ENCODE measurements at places on chromosomes 11 and 22.
A peak's percentile ranks its signal among the peaks of the same experiment; 100 is the strongest.

- DNase-seq = no peak
Observed at GRCh38 chr11:115255006-115255762, 249.0 kb downstream of the CADM1 start.

DNA sequence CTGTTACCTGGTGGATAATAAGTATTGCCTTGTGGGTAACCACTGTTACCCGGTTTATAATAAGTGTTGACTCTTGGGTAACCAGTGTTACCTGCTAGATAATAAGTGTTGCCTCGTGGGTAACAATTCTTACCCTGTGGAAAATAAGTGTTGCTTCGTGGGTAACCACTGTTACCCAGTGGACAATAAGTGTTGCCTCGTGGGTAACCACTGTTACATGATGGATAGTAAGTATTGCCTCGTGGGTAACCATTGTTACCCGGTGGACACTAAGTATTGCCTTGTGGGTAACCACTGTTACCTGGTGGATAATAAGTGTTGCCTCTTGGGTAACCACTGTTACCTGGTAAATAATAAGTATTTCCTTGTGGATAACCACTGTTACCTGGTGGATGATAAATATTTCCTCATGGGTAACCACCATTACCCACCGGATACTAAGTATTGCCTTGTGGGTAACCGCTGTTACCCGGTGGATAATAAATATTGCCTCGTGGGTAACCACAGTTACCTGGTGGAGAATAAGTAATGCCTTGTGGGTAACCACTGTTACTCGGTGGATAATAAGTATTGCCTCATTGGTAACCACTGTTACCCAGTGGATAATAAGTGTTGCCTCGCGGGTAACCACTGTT, 8.7 kb upstream of the NXPE4 start:
- no peak for DNase-seq

GRCh38 chr22:47166446-47167016, 404.1 kb downstream of the TBC1D22A start:
- peak; percentile 63 for DNase-seq

GRCh38 chr11:34501500-34501899, 12.1 kb downstream of the ELF5 start:
- no peak for DNase-seq

DNA sequence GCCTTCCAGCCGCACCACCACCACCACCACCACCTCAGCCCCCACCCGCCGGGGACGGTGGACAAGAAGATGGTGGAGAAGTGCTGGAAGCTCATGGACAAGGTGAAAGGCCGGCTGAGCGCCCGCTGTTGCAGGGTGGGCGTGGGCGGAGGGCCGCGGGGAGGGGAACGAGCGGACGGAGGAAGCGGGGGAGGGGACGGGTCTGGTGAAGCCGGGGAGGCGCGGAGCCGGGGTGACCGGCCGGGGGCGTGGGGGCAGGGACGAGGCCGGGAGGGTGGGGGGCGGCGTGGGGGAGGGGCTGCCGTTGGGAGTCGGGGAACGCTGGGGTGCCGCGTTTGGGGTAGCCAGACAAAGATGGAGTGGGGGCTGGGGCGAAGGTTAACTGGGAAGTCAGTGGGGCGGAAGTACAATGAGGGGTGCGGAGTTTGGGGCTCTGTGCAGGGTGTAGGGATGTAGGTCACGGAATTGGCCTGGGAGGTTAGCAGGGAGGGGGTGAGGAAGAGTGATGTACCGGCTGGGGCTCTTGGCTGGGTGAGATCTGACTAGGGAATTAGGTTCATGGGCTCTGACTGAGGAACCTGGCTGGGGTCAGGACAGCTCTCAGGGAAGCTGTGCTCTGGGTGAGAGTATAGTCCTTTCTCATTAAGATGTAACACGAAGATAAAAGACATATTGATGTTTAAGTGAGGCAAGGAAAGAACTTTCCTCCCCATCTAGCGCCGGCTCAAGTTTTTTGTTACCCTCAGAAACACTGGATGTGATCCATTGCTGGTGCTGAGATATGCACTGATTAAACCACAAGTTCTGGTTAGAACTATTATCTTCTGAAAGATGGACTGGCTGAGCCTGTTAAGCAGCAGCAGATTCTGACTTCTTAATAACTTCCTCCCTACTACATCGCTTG, 624 bp downstream of the CBL start:
- DNase-seq = peak; percentile 84

DNA sequence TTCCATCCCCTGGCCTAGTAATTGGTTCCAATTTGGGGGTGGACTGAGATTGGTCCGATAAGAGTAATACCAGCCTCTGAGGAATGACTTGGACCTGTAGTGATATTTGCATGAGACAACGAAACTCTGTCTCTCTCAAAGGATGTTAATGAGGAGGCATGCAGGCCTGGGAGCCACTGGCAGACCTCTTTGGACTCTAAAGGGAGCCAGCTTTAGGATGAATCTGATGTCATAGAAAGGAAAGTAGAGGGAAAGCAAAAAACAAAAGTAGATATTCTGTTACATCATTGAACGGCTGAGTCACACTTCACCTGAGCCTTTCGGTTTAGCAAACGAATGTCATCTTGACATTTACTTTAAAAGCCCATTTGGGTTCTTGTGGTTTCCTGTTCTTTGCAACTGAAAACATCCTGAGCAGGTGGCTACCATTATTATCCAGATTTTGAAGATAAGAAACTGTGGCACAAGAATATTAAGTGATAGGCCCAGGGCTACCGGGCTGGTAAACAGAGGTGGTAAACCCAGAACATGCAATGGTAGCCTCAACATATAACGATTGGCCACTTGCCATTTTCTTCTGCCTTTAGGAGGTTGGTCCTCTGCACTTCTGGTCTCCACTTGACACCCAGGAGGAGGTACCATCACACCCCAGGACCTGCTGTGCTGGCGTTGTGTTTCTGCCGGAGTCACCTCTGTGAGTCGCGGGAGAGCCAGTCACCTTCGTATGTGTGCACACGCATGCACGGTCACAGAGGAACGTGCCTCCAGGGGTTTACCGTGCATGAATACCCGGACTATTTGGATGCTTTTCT, 42.7 kb downstream of the RTL6 start:
- DNase-seq = no peak

DNA sequence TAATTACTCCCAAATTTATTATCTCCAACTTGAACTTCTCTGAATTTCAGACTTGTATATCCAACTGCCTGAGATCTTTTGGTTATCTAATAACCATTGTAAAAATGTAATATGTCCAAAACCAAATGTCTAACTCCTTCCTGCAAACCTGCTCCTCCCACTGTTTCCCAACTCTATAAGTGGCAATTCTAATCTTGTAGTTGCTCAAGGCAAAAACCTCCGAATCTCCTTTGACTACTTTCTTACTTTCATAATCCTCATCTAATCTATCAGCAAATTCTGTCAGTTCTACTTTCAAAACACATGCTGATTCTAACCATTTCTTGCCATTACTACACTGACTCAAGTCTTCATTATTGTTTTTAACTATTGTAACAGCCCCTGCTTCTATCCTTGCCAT, 55.7 kb downstream of the FAM168A start:
- no peak for DNase-seq

DNA sequence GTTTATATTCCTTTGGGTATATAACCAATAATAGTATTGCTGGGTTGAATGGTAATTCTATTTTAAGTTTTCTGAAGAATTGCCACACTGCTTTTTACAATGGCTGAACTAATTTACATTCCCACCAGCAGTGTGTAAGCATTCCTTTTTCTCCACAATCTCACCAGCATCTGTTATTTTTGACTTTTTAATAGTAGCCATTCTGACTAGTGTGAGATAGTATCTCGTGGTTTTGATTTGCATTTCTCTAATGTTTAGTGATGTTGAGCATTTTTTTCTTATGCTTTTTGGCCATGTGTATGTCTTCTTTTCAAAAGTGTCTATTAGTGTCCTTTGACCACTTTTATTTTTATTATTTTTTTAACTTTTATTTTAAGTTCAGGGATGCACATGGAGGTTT, 275.3 kb downstream of the METTL15 start:
- DNase-seq = no peak

- DNase-seq = no peak
Observed at GRCh38 chr11:66849501-66850234, 6.4 kb downstream of the RCE1 start.

DNA sequence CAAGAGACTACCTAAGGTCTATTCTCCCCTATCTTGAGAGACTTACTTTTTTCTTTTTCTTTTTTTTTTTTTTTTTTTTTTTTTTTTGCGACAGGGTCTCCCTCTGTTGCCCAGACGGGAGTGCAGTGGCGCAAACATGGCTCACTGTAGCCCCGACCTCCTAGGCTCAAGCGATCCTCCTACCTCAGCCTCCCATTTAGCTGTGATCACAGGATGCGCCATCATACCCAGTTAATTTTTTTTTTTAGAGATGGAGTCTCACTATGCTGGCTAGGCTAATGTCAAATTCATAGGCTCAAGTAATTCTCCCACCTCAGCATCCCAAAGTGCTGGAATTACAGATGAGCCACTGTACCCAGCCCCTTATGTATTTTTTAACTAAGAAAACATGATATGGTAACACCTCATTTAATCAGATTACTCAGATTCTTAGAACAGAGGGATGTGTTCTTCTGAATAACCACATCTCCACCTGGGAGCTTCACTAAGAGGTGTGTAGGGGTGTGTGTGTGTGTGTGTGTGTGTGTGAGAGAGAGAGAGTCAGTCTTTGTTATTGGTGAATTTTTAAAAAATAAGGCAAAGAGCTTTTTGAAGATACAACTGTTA, 102.9 kb downstream of the USP35 start:
- DNase-seq = no peak

DNA sequence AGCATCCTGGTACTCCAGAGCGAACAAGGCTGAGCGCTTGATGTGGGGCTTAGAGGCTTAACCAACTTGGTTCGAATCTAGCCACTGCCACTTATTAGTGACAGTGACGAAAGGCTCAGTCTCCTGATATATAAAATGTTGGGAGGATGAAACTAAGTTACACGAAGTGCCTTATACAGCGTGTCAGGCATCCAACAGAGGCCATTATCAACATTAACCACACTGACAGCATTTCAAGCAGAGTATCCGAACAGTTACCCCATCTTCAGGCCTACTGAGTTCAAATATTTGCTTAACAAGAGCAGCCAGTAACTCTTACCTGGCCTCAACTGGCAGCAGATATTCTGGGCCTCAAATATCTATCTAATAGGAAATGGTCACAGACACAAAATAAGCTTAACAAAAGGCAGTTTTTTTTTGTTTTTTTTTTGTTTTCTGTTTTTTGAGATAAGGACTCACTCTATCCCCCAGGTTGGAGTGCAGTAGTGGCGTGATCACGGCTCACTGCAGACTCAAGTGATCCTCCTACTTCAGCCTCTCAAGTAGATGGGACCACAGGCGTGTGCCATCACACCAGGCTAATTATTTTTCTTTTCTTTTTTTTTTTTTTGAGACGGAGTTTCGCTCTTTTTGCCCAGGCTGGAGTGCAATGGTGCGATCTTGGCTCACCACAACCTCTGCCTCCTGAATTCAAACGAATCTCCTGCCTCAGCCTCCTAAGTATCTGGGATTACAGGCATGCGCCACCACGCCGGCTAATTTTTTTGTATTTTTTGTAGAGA, 2.9 kb downstream of the SERPIND1 start:
- DNase-seq = no peak

DNA sequence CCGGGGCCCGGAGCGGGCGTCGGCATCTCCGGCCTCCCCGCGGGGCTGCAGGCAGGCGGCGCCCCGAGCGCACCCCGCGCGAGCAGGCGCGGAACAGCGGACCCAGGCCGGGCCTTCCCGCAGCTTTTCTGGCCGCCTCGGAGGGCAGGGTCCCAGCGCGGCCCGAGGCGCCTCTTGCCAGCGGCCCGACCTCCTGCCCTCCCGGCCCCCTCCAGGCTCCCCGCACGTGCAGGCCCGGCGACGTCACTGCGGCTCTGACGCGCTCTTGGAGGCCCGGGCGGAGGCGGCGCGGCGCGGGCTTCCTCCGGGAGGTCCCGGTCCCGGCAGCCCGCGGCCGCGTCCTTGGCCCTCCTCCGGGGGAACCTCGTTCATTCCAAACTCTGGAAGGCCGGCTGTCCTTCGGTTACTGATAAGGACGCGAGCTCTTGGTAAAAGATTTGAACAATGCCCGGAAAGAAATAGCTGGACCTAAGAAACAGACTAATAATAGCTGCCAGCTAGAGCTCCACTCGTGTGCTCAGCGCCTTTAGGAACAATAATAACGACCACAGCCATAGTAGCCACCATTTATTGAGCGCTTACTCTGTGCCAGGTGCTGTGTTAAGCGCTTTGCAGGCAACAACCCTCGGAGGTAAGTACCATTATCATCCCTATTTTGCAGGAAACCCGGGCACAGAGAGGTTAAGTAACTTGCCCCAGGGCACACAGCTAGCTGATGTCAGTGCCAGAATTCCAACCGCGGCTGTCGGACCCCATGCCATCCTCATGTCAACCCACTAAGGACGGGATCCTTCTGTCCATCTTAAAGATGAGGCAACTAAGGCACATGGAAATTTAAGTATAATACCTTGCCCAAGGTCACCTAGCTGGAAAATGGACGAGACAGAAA, 39.1 kb upstream of the CREB3L1 start:
- DNase-seq = peak; percentile 90

DNA sequence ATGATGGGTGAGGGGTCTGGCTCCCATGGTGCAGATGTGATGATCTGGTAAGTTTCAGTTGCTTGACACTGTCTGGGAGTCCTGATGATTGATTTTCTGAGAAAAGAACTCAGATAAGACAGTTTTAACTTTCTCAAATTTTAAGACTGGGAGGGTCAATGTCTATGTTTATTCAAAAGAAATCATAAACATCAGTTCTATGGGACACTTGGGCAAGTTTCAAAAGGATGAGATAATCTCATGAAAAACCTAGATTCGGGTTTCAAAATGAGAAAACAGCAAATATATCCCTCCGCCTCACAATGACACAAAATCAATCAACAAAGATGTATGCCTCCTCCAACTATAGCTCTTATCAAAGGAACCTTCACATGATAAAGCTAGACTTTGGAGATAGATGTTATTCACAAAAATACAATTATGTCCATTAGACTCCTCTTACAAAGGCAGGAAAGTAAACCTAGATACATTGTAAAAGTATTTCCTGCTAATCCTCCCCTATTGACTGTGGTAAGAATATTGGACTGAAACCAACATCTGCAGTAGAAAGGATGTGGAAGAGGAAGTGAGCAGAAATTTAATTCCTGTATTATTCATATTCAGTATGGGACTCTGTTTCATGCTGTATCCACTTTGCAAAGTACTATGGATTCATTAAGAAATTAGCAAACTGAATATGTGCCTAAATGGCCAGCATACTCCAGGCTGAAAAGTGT, 21.6 kb downstream of the SVIP start:
- no peak for DNase-seq

DNA sequence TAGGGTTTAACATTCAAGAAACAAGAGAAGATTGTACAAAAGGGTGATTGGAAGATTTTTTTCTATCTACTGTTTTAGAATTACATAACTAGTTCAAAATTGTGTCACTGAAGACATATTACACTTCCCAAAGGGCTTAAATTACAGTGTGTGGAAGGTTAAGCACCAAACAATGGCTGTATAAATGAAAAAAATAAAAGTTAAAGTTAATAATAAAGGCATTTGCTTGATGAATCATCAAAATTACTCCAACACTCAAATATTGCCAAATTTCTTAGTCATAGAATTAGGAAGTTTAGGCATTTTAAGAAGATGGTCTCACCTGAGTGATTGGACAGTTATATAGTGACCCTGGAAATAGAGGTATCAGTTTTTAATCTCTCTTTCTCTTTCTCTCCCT, 227.6 kb upstream of the CARD18 start:
- no peak for DNase-seq
